Stimulated activated CD4-positive, alpha-beta T cell treated with anti-CD3 and anti-CD28 coated beads, TNF-alpha, amount 100 ng/mL, for 4 hours (primary cell): ENCODE measurements at places on chromosomes 3 and 15.
A peak's percentile ranks its signal among the peaks of the same experiment; 100 is the strongest.

- DNase-seq: no peak
Measured at GRCh38 chr3:149566292-149566975, 91.4 kb downstream of the WWTR1 start.

DNA sequence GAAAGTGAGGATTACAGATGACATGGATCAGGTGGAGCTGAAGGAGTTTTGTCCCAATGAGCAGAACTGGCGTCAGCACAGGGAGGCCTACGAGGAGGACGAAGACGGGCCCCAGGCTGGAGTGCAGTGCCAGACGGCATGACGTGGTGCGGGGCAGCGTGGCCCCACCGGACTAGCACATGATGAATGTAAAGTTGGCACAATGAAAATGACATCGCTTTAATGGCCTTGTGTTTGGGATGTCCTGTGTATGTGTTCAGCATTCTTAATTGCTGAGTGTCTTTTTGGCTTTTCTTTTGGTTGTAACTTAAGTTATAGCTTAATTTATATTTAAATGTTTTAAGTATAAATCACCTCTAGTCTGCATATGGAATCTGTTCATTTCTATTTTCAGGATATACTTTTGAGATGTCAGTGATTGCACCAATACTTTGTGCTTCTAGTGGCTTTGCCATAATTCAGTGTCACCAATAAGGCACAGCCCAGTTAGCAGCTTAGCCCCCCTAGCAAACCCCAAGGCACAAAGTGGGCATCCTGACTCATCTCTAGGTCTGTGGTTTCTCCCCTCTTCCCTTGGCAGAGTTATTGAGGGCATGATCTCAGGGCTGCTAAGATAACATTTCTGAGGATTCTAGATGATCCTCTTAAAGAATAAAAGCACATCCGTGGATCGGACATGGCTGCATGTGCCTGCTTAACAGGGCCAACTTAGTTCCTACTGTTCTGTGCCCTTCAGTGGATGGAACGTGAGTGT is 16.1 kb downstream of the DNAJA4 start:
- DNase-seq: no peak

DNA sequence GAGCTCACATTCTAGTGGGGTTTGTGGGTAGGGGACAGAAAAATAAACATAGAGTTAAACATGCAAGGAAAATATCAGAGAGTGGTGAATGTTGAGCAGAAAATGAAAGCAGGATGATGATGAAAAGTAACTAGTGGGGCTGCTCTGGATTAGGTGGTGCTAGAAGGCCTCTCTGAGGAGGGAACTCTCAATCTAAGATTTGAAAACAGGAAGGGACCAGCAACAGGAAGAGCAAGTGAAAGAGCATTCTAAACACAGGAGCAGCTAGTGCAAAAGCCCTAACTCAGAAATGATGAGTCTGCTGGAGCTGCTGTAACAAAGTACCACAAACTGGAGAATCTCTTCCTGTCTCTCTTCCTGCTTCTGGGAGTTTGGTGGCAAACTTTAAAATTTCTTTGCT is 468.6 kb upstream of the AGTR1 start:
- no peak for DNase-seq

DNA sequence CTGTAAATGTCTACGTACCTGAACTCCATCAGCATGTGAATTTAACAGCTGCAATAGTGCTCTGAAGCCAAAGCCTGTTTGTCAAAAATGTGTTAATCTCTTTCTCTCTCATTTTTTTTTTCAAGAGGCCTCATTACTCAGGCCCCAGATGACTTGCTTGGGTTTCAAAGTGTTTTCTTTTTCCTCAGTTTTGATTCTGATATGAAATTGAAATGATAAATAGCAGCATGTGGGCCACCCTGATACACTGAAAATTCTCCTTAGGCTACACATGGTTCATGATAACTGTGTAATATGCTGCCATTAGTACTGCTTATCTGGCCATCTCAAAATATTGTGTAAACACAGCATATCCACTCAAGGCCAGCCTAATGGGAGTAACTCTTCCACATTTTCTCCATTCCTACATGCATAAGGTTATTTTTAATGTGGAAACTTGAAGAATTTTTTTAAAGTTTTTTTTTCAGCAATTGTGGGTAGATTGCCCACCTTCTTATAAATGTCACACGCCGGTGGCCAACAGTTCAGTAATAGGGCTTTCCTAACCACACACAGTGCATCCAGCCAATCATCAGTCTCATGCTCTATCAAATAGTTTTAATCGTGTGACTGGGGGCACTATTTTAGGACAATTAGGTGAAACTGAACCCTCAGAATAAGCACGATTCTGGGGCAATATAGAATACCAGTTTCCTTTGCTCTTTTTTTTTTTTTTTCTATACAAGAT is 13.1 kb upstream of the DENND4A start:
- no peak for DNase-seq

DNA sequence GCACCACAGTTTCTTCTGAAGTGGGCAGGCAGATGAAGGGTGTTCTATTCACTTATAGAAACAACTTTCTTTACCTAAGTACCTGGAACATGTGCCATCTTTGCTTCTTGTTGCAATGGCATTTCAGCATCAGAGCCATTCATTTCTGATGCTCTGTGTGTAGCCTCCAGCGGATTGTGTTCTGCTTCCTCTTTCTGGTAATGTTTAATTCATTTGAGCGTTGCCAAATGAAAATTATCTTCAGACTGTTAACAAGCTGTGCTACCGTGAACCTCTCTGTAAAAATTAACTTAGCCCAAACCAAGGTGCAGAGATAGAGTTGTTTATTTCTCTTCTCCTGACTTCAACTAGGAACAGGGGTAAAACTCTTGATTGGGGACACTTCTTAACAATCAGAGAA is 302.0 kb downstream of the EDEM1 start:
- no peak for DNase-seq

- no peak for DNase-seq
Measured at GRCh38 chr3:189766416-189766815, 135.2 kb downstream of the TP63 start.

DNA sequence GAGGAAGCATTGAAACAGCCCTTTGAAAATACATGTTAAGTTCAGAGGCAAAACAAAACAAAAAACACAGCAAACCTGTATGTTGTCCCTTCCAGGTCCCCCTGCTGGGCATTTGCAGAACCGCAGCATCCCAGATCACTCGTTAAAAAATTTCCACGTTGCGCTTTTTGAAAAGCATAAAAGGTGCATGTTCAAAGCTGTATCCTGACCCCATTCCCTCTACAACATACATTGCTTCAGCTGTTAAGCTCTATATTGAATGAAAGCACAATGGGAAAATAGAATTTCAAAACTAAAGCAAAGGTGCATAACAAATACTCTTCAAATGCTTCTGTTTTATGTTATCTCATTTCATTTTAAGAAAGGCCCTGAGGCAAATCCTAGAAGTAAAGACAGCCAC is 328.3 kb downstream of the THSD4 start:
- DNase-seq: peak; percentile 10

DNA sequence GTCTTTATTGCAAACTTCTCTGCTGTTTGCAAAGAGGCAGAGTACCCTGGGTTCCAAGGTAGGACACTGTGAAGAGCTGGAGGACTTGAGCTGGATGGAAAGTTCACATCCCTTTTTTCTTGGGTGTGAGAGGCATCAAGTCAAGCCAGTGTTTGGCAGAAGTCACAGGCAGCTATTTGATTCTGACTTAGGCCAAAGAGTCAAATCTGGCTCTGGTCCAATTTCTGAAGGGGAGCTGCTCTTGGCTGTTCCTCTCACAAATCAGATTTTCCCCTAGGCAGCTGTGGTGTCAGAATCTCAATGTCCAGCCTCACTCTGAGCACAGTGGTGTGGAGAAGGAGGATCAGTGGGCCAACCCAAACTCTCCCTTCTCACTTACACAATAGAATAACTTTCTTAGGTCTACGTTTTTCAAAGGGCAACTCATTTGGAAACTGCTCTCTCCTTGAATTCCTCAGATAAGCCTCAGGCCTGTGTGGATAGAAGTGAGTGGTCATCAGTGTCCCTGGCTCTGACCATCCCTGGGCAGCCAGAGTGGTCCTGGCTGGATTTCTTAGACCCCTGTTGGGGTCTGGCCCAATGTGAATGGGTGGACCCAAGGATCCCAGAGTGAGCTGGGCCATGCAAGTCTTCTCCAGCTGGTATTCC is 18.2 kb upstream of the AMOTL2 start:
- DNase-seq: no peak

DNA sequence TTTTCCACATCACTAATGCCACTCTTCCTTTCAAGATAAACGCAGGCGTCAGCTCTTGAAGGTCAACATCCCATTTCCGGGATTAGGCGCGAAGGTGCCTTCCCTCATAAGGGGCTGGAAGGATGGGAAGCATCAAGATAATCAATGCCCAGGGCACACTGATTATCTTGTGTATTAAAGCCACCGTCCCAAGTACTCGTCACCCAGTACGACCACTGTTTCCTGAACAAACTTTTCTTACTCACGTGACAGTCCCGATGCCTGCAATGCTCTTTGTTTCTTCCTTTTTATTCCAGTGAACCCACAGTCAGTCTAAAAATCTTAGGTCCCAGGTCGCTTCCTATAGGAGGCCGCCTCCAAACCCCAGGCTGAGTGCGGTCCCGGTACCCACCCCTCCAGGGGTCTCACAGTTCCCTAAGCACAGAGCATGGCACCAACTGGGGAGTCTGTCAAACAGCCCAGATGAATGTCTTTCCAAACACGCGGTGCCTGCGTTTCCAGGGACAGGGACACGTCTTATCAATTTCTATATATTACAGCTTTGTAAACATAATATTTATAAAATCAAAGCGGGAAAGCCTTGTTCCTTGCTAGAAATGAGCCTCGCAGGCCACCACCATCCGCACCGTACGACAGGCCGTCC is 589 bp downstream of the ANAPC13 start:
- peak; percentile 5 for DNase-seq

DNA sequence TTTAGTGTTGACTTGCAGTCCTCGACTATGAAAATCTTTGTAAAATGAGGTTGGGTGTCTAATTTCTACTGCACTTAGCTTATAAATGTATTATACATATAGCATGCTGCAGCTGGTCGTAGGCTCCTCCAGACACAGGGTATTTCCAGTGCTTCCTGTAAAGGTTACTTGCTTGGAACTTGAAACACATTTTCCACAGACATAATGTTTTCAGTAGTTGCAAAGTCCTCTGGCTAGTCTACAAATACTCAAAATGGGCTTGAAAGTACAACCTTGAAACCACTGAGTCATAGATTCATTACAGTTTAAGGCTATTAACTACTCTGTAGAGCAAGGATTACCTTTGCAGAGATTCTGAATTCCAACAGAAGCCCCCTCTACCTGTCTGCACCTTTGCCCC is 464.1 kb downstream of the RAP2B start:
- no peak for DNase-seq

DNA sequence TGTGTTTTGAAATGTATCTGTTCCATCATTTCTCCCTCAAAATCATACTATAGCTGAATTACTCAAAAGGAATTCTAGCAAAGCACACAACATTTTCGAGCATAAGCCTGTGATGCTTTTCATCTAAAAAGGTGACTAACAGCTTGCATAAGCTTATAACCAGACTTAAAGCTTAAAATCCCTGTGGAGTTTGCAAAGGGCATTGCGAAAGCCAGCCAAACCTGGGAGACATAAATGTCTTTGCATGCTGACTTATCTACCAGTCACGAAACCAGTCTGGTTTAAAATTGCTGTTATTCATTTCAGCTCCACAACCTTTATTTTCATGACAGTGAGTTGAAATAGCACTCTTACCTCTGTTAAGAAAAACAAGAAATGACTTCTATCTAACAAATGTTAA is 35.6 kb upstream of the LIPC start:
- DNase-seq: no peak
